ENCODE measurements at places on chromosomes 7 and 10.

GRCh38 chr7:95421000-95421846 lies 13.6 kb downstream of the PON2 start:
- DNase-seq = no peak

- DNase-seq = no peak
Observed at GRCh38 chr10:13955409-13956068, 368.8 kb downstream of the PRPF18 start.

GRCh38 chr10:49153971-49154370 lies 20.1 kb upstream of the FAM170B start:
- no peak for DNase-seq

GRCh38 chr7:120793213-120793936 lies 64.6 kb downstream of the TSPAN12 start:
- DNase-seq = no peak

- DNase-seq = no peak
Observed at GRCh38 chr7:33137103-33137502, 7.7 kb downstream of the BBS9 start.

Measured in activated CD4-positive, CD25-positive, alpha-beta regulatory T cell (primary cell).